Thoracic aorta (tissue), 2 donors: ENCODE measurements at places on chromosomes 11 and 22.

GRCh38 chr11:127875131-127875530 is 712.2 kb downstream of the ETS1 start:
- no peak for DNase-seq

DNA sequence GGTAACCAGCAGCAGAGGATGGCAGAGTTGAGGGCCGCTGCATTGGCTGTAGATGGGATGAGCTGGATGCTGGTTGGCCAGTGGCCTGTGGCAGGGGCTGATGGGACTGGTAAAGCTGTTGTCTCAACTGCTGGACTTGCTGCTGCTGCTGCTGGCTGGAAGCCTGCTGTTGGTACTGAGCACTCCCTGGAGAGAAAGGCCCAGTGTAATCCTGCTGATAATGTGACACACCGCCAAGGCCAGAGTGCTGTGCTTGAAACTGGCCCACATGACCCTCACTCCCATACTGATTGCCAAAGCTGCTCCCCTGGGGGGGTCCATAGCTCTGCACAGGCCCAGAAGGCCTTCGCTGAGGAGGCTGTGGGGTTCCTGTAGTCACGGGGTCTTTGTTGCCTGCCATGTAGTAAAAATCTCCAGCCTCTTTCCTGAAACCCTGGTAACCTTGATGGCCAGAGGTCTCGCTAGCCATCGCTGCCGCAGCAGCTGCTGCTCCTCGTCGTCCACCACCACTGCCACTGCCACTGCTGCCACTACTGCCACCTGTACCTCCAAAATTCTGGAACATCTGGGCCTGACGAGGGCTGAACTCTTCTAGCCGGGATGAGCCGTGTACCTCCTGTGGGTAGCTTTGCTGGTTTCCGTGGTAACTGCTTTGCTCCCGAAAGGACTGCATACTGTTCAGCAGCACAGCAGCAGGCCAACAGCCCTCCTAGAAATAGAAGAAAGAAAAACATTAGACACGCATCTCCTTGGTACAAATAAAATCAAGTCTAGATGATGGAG is 55.6 kb downstream of the TCF20 start:
- DNase-seq = no peak

DNA sequence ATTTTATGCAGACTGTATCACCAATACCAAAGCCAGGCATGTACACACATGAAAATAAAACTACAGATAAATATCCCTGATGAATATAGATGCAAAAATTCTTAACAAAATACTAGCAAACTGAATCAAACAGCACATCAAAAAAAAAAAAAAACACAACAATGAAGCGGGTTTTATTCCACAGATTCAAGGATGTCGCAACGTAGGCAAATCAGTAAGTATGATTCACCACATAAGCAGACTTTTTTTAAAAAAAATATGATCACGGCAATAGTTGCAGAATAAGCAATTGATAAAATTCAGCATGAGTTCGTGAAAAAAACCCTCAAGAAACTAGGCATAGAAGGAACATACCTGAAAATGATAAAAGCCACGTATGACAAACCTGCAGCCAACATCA is 21.3 kb downstream of the OR51F1 start:
- no peak for DNase-seq

DNA sequence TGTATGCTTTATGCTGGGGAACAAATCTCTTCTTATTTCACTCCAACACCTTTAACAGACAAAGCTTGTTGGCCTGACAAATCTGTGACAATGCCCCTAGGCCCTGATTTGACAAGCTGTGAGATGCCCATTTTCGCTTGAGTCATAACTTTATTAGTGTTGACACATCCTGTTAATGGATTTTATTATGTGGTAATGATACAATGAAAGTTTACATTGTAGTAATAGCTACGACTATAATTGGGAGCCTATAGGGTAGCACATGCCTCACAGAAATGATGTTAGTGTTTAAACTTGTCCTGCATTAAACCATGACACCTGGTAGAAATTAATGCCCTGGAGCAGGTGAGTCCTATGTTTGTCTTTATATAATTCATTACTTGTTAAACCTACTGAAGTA is 3.3 kb upstream of the MMP10 start:
- no peak for DNase-seq

GRCh38 chr11:99555486-99555885 is 534.7 kb downstream of the CNTN5 start:
- DNase-seq = no peak

DNA sequence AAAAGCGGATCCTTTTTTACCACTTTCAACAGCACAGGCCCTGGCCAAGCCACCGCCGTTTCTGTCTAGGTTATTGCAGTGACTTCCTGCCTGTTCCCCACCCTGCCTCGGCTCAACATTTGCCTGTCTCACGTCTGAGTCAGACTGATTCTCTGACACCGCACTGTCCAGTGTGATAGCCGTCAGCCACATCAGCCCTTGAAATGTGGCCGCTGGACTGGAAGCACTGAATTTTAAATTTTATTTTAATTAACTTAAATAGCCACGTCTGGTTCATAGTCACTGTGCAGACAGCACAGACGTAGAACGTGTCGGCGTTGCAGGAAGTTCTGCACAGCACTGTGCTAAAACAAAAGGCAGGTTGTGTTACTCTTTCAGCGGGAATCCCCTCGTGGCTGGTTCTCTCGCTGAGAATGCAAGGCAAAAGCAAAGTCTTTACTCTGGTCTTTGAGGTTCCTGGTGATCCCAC is 56.3 kb upstream of the ADSL start:
- no peak for DNase-seq

GRCh38 chr11:64569300-64569970 is 21.6 kb upstream of the SLC22A12 start:
- no peak for DNase-seq

GRCh38 chr11:90639461-90639993 is 416.7 kb upstream of the CHORDC1 start:
- DNase-seq = no peak

DNA sequence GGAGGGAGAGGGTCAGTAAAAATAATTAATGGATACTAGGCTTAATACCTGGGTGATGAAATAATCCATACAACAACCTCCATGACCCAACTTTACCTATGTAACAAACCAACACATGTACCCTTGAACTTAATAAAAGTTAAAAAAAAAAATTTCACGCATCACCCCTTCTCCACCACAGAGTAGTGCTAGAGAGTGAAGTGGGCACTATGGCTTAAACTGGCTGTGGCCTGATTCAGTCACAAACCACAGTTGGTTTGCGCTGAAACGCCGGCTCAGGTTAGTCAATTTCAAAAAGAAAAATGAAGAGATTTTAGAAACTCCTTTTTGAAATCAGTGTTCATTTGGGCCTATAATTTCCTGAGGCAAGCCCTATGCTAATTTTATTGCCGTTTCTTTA is 144.3 kb downstream of the TRPC6 start:
- DNase-seq = no peak

- DNase-seq = no peak
These were observed 68.6 kb downstream of the PKNOX2 start for GRCh38 chr11:125233116-125233515.

GRCh38 chr11:1992111-1992510 is 5.5 kb downstream of the H19 start:
- DNase-seq = no peak

GRCh38 chr11:134466610-134467567 is 54.8 kb upstream of the B3GAT1 start:
- no peak for DNase-seq

DNA sequence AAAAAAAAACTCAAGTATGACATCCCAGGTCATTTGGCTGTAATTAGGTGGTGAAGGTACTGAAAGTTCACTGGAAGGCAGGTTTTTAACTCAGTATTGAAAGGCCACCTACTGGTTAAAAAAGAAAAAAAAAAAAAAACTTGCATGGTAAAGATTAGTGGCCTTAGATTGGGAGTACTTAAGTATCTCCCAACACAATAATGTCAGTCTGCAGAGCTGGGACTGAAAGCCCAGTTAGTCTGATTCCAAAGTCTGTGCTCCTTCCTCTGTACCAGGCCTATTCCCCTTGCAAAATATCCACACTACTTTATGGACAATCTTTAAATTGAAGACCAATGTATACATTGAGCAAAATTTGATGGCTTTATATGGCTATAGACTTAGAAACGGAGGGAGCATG is 85.5 kb downstream of the NOX4 start:
- no peak for DNase-seq

- no peak for DNase-seq
These were observed 713.1 kb upstream of the ARHGAP42 start for GRCh38 chr11:99973993-99974392.
